ENCODE measurements at places on chromosomes 16 and 17.

DNA sequence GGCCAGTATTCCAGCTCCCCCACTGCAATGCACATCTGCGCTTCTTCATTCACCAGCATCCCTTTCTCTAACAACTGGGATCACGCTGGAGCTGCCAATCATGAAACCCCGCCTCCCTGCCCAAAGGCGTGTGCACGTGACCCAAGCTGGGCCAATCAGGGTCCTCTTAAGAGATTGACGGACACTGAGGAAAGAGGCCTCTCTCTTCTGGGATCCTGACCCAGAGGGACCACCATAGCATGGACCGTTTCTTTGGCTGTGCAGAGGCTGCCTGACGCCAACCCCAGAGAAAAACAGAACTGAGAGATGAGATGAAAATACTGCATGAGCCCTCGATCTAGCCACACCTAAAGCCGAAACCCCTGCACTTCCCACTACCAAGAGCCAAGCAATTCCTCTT, 32.0 kb downstream of the COTL1 start:
- peak; percentile 92 for DNase-seq

- DNase-seq: no peak
Observed at GRCh38 chr17:55654022-55654421, 68.6 kb downstream of the TMEM100 start.

- DNase-seq: no peak
Observed at GRCh38 chr16:47728205-47728604, 267.1 kb downstream of the PHKB start.

- no peak for DNase-seq
Observed at GRCh38 chr17:4175921-4176807, 33.2 kb downstream of the CYB5D2 start.

GRCh38 chr17:43905985-43906852, 1.1 kb downstream of the MPP2 start:
- peak; percentile 89 for DNase-seq

DNA sequence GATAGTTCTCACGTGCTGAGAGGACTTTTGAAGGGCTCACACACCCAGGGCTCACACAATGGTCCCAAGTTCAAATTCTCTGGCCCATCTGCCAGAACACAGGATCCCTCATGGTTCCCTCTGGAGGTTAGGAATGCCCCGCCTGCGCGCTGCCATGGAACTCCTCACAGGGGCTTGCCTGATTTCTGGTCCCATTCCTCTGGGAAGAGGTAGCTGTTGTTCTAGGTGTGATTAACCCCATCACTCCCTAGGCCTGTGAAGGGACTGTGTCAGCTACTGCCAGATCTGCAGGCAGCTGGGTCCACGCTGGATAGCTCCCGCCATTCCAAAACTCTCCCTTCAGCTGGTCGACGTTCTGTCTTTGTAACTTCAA, 2.3 kb upstream of the ARMC5 start:
- DNase-seq: no peak

DNA sequence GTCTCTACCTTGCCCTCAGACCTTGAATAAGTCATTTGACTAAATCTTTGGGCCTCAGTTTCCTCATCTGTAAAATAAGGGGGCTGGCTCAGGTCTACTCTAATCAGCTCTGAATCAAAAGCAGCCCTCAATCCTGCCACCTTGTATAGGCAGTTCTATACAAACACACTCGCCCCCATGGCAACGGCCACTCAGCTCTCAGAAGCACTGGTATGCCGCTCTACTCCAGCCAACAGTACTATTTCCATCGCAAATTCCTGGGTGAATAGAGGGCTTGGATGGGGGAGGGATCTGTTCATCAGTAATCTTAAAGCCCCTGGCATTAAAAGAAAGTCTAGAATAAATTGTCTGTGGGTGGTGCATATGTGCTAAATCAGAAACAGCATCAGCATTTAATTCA, 21.2 kb upstream of the TAOK1 start:
- no peak for DNase-seq

DNA sequence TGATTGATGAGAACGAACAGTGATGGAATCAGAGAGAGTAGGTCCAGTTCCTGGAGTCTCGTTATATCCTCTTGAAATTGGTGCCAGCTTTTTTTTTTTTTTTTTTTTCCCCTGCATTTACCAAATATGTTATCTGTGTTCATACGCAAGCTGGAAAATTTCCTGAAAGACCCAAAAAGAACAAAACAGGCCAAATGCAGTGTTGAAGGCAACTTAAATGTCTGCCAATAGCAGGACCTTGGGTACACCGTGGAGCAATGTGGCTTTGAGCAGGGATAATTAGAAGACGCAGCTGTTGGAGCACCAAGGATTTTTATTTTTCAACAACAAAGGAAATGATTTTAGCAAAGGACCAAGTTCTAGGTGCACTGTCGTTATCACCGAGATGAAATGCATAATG, 105.0 kb downstream of the ABCC6 start:
- no peak for DNase-seq

DNA sequence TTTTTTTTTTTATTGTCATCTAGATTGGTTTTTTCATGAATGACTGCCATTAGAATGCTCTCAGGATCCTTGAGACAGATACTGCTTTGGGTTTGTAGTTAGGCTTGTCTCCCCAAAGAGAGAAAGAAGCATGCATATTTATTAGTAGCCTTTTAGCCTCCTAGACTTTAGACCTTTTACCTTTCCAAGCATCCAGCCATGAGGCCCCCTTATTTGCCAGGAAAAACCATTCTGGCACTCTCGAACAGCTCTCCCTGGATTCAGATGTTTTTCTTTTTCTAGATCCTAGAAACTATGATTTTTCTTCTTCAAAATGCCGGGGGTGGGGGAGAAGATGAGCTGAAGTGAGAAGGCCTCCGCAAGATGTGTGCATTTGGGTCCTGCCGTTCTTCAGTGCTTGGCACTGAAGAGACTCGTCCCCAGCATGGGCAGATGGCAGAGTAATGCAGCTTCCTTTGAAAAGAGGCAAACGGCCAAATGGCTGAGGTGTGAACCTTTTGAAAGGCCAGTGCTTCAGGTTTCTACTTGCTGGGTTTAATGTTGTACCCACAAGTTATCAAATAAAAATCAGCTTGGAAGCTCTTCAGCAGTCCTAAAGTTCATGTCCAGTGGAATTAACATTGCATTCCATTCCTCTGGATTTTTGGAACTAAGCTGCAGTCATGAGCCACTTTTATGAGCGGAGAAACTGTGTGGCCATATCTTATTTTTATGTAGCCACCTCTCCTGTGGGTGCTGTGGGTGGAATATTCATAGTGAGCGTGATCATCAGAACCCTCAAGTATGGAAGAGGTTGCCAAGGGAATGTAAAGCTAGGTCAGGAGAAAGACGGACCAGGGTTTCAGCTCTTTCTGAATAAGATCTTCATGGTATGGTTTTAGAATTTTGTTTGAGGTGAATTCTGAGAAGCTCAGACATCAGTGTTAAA, 7.2 kb downstream of the SOCS7 start:
- no peak for DNase-seq

DNA sequence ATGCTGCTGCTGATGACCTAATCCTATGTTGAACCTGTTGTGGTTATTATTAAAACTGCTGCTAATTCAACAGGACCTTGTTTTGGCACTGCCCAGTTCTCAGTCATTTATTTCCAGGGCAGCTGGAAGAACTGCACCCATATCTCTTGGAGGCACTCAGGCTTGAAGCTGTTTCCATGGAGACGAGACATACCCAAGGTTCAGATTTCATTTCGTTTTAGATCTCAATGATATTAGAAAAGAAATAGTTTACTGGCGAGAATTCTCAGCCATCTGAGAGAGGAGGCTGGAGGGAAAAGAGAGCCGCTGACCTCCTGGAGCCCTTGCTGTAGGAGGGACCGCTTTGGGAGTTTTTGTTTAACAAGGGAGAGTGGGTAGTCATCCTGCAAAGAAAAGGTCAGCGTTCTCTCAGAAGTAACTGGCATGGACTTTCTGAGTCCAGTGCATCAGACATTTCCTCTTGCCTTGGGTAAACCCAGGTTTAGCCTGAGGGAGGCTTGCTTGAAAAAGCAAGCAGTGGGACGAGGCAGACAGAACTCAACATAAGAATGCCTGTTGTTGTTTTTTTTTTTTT, 75.4 kb downstream of the YPEL2 start:
- no peak for DNase-seq

GRCh38 chr16:22337849-22338635, 36.4 kb downstream of the CDR2 start:
- no peak for DNase-seq

DNA sequence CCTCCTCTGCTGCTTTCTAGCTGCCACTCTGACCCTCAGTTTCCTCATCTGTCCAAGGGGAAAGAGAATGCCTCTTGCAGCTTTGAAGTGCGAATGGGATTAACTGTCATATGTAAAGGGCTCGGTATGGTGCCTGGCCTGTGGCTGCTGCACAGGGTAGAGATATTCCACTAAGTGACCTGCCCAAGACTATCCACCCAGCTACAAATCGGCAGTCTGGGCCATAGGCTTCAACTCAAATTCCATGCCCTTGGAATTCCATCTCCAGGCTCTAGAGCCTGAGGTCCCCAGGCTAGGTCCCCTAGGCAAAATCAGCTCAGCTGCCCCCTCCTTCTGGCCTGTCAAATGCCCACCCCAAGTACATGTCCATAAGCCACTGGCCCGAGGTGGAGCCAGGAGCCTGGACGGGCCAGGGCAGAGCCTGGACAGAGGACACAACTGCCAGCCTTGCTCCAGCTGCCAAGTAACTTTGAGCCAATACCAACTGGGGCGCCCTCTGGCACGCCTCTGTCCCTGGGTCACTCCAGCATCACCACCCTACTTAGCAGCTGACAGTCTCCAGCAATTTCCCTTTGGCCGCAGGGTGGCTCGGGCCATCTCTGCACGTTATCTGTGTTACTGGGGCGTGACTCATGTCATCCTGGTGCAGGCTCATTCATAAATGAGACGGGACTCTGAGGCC, 57.2 kb downstream of the SDK2 start:
- DNase-seq: no peak

DNA sequence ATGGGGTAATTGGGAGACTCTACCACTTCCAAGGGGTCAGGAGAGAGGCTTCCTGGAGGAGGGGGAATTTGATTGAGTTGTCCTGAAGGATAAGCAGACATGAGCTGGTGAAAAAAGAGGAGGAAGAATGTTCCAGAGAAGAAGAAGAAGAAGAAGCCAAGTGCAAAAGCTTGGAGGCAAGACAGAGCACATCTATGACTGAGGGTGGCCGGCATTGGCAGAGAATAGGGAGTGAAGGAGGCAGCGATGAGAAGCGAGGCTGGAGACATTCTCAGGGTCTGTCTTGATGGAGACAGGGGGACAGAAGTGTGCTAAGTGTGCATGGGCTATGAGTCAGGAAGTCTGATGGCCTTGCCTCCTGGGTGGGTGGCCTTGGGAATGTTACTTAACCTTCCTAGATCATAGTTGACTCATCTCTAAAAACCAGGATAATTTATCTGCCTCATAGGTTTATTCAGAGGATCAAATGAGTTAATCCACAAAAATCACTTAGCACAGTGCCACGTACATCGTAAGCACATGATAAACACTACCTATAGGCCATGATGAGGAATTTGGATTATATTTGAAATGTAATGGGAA, 171.7 kb downstream of the ABCC12 start:
- DNase-seq: no peak

- DNase-seq: no peak
Observed at GRCh38 chr17:43482103-43483012, 1.4 kb upstream of the DHX8 start.

DNA sequence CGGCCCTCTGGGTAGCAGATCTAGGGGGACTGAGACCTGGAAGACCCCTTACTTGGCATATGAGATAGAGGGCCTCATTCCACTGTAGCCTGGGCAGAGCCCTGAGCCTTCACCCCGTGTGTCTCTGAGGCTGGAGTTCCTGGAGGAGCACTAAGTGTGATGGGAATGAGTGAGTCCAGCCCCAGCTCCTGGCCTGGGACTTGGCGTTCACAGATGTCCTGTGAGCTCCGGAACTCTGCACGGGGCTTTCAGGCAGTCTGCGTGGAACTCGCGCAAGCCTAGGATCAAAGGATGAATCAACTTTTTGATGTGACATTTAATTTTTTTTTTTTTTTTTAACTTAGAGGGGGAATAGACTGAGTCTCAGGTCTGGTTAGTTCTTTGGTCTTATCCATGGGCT, 1.8 kb downstream of the NKD1 start:
- no peak for DNase-seq

DNA sequence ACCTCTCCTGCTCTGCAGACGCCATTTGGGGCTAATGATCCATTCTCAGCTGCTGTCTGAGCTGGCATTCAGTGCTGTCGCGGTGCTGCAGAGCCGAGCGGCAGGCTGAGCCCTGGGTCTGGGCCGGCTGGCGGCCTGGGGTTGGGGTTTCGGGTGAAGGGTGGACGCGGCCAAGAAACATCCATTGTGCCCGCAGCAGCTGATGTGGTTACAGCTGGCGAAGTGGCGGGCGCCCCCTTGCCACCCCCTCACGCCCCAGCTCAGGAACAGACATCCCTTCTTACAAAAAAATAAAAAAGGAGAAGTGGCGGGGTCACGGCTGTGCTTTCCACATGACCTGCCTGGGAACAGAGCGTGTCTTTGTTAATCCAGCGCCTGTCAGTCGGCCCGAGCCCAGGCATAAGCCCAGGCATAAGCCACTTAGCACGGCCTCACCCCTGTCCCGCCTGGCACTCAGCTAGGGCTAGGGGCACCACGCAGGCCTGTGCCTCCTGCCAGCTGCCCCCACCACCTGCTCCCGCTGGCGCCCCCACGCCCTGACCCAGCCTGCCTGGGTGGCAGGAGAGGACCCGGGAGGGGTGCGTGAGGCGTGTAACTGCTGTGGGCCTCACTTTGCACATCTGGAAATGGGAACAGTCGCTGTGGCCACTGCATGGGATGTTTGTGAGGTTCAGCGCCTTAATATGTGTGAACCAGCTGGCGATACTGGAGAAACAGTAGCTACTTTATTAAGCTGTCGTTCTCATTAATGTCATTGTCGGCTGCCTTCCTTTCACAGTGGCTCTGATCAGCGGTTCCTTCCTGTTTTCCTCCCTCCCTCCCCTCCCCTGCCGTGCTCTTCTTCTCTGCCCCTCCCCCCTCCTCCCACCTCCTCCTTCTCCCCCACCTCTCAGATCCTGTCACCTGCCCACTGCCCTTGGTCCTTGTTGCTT, 197.7 kb upstream of the CIBAR2 start:
- DNase-seq: peak; percentile 96

DNA sequence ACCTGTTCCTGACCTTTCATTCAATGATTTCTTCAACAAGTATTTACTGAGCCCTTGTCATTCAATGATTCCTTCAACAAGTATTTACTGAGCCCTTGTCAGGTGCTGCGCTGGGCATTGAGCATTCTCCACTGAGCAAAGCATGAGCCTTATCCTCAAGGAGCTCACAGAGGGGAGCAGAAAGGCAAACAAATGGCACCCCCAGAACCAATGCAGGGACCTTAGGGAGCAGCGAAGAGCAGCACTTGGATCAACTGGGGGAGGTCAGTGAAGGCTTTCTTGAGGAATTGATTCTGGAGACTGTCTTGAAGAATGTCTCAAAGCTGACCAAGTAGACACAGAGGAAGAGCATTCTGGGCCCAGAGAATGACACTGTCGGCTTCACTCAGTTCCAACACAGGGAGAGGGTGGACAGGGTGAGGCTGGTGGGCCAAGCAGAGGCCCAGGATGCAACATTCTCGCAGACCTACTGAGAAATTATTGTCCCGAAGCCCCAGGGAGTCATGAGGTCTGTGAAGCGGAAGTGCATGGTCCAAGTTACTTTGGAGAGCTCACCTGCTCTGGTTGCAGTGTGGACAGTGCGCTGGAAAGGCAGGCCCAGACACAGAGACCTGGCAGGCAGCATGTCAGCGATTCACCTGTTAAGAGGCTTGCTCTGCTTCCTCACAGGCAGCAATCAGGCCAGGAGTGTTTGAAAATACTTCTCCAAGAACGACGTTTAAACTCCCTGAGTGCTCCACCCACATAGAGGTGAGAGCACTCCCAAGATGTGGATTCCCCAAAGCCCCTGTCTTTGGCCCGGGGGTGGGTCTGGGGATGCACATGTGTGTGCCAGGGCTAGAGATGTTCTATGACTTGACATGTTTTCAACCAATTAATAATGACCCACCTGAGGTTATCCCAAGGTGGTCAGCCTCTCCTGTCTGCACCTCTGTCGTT, 3.2 kb upstream of the MPO start:
- DNase-seq: no peak

All from pons (tissue), 1 donor.